ENCODE measurements at places on chromosomes 7 and 10. TPM values are rescaled to one million over a fixed set of nuclear protein-coding genes. Genes with fewer than 3 reads are reported as not detected.

The CUTC gene
- 18.6 TPM for total RNA-seq

The KLF14 gene
- total RNA-seq = not detected

The UCMA gene
- total RNA-seq = not detected

- H3K4me3 ChIP-seq = no peak overlapping the region
- peaks cover 8% of the 10 kb centered on the region for H3K27me3 ChIP-seq
- H3K4me1 ChIP-seq = peaks cover 28% of the 10 kb centered on the region
- no peak for DNase-seq
Measured at GRCh38 chr10:45420453-45421192, 46.6 kb downstream of the ALOX5 start.

DNA sequence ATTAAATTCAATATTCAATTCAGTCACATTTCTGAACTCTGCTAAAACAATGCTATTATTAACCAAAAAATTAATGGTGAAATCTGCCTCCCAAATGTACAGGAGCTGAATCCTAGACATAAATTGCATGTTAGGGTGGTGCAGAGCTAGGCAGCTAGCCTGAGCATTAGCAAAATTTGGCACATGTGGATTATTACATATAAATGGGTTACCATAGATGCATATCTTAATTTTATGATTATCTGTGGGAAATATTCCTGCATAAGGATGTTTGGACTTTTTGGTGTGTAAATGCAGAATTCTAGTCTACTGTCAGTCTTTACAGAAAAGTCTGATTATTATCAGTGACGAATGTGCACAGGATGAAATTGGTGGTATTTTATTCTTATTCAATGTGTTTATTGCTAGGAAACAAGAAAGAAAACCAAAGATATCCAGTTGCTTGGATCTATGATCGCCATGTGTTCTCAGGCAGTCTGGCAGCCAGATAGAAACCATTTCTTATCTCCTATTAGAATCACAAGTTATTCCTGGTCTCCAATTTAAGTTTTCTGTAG, 150.7 kb downstream of the POU6F2 start:
- H3K27ac ChIP-seq = no peak overlapping the region
- peaks cover 12% of the 10 kb centered on the region for H3K27me3 ChIP-seq
- DNase-seq = no peak
- H3K36me3 ChIP-seq = no peaks in the 10 kb centered on the region

GRCh38 chr7:83457022-83457892, 191.7 kb downstream of the SEMA3E start:
- no peak overlapping the region for H3K4me3 ChIP-seq
- no peaks in the 10 kb centered on the region for H3K4me1 ChIP-seq
- H3K27me3 ChIP-seq = no peaks in the 10 kb centered on the region
- H3K27ac ChIP-seq = no peak overlapping the region
- DNase-seq = no peak

- H3K36me3 ChIP-seq = peaks cover 10% of the 10 kb centered on the region
- no peak overlapping the region for H3K27ac ChIP-seq
- no peaks in the 10 kb centered on the region for H3K4me1 ChIP-seq
- DNase-seq = no peak
- no peaks in the 10 kb centered on the region for H3K27me3 ChIP-seq
Measured at GRCh38 chr10:120883071-120883470, 31.9 kb downstream of the WDR11 start.

- H3K4me1 ChIP-seq = no peaks in the 10 kb centered on the region
- H3K27me3 ChIP-seq = no peaks in the 10 kb centered on the region
- no peaks in the 10 kb centered on the region for H3K36me3 ChIP-seq
- DNase-seq = no peak
- no peak overlapping the region for H3K4me3 ChIP-seq
- no peak overlapping the region for H3K27ac ChIP-seq
Measured at GRCh38 chr10:84783386-84783785, 455.0 kb downstream of the CCSER2 start.

DNA sequence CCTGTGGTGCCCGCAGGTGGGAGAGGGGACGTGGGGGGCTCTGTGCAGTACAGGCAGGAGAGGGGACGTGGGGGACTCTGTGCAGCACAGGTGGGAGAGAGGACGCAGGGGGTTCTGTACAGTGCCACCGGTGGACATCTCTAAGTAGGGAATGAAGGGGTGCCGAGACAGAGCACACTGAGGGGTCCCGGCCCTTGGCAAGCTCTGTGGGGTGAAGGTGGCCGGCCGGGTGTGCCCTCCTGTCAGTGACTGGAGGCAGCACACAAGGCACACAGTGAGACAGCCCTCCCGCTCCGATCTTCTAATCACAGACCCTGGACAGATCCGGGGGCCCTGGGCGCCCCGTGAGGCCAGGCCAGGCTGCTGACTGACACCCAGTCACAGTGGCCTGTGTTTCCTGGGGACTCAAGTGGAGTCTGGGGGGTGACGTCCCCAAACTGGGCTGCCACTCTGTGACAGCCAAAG, 11.2 kb downstream of the GPR146 start:
- peaks cover 89% of the 10 kb centered on the region for H3K4me1 ChIP-seq
- H3K27me3 ChIP-seq = no peaks in the 10 kb centered on the region
- H3K4me3 ChIP-seq = peak overlapping the region; percentile 11
- peaks cover 6% of the 10 kb centered on the region for H3K36me3 ChIP-seq

- no peak for DNase-seq
- no peaks in the 10 kb centered on the region for H3K36me3 ChIP-seq
- H3K4me1 ChIP-seq = peaks cover under 1% of the 10 kb centered on the region
- H3K27me3 ChIP-seq = peaks cover 6% of the 10 kb centered on the region
Measured at GRCh38 chr7:143905509-143905908, 3.5 kb upstream of the TCAF1 start.

GRCh38 chr10:70874061-70874460, 14.3 kb downstream of the PCBD1 start:
- H3K27ac ChIP-seq = no peak overlapping the region
- no peaks in the 10 kb centered on the region for H3K36me3 ChIP-seq

DNA sequence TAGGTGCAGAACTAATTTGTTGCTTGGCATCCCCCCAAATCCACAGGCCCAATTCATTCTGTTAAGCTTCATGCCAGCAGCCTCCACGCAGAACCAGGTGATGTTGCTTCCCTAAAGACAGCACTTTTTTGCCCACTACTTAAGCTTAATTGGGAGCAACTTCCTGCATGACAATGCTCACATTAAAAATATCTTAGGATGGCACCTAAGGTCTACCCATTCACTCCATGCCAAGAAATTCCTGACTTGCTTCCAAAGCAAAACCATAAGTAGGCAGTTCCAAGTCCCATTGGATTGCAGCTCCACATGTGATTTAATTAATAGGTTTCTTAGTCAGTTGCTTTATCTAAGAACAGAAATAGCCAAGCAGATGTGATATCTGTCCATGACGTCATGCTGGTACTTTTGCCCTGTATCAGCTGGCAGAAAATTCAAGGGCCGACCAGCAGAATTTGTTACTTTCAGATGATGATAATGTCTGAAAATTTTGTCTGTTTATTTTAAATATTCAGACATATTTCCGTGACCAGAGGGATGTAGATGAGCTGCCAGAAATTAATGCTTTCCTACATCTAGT, 325.5 kb downstream of the LHFPL3 start:
- no peak overlapping the region for H3K4me3 ChIP-seq
- H3K27me3 ChIP-seq = no peaks in the 10 kb centered on the region
- H3K4me1 ChIP-seq = no peaks in the 10 kb centered on the region
- no peak for DNase-seq
- no peaks in the 10 kb centered on the region for H3K36me3 ChIP-seq
- no peak overlapping the region for H3K27ac ChIP-seq

DNA sequence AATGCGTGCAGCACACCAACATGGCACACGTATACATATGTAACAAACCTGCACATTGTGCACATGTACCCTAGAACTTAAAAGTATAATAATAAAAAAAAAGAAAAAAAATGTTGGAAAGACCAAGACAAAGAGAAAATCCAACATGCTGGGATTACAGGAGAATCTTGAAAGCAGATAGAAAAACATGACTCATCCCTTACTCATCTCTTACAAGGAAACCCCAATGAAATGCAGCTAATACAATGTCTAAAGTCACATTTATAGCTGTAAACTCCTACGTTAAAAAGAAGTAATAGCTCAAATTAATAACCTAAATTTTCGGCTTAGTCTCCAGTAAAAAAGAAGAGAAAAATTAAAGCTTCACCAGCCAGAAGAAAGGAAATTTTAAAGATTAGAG, 47.5 kb upstream of the DGKB start:
- no peaks in the 10 kb centered on the region for H3K27me3 ChIP-seq
- DNase-seq = no peak
- H3K36me3 ChIP-seq = no peaks in the 10 kb centered on the region
- H3K27ac ChIP-seq = no peak overlapping the region
- H3K4me1 ChIP-seq = no peaks in the 10 kb centered on the region
- H3K4me3 ChIP-seq = no peak overlapping the region

- H3K4me1 ChIP-seq = peaks cover 3% of the 10 kb centered on the region
- H3K36me3 ChIP-seq = no peaks in the 10 kb centered on the region
- no peak for DNase-seq
- no peak overlapping the region for H3K4me3 ChIP-seq
- H3K27ac ChIP-seq = no peak overlapping the region
- H3K27me3 ChIP-seq = peaks cover 22% of the 10 kb centered on the region
Measured at GRCh38 chr7:135251496-135252391, 18.1 kb downstream of the STRA8 start.

- peaks cover 49% of the 10 kb centered on the region for H3K27me3 ChIP-seq
- no peaks in the 10 kb centered on the region for H3K4me1 ChIP-seq
- H3K36me3 ChIP-seq = no peaks in the 10 kb centered on the region
- H3K4me3 ChIP-seq = no peak overlapping the region
- DNase-seq = no peak
- H3K27ac ChIP-seq = no peak overlapping the region
Measured at GRCh38 chr10:103843045-103843444, 12.3 kb downstream of the SH3PXD2A start.

DNA sequence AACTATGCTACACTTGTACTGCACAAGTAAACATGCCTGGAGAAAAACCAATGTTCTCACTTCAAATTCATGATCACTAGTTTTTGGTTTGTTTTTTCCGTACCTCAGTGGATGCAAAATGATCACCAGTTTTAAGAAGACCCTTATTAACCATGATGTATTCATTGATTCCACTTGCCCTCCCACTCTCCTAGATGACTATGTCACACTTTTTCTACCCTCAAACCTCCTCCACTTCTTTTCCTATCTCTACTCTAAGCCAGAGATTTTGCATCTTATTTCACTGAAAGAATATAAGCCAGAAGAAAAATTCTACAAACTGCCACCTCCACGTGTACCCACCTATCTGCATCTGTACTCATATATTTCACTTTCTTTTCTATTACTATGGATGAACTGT, 186.2 kb upstream of the NAMPT start:
- H3K27ac ChIP-seq = no peak overlapping the region
- DNase-seq = no peak
- H3K4me1 ChIP-seq = no peaks in the 10 kb centered on the region
- H3K4me3 ChIP-seq = no peak overlapping the region
- H3K27me3 ChIP-seq = no peaks in the 10 kb centered on the region

DNA sequence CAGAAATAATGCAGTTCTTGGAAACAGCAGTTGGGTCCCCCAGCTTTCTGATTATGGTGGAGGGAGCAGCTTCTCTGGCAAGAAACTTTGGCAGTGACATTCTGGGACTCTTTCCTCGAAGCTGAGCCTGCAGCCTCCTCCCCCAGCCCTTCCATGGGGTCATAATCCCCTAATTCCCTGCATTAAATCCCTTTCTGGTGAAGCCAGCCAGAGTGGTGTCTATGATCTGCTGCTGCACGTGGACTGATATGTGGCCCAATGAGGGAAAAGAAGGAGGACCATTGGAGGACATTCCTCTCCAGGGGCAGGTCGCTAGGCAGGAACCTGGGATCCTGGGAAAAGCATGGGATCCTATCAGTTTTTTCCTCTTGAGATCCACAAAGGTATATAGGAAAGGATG, 470.5 kb downstream of the RPS24 start:
- H3K27ac ChIP-seq = no peak overlapping the region
- H3K4me3 ChIP-seq = no peak overlapping the region
- H3K27me3 ChIP-seq = peaks cover 16% of the 10 kb centered on the region
- H3K4me1 ChIP-seq = no peaks in the 10 kb centered on the region

DNA sequence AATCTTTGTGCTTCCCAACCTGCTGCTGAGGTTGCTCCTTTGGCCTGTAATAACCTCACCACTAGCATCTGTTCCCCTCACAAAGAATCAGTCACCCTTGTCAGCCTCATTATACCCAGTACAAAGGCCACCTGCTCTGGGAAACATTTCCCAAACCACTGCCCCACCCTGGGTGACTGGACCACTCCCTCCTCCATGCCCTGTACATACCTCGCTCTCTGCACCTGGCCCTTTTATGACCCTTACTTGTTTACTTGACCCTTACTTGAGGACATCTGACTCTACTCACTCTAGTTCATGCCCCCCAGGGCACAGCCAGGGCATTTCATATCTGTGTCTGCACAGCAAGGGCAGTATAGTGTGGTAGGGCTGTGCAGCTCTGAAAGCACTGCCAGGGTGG, 21.4 kb upstream of the AOC1 start:
- H3K27me3 ChIP-seq = peaks cover 20% of the 10 kb centered on the region
- no peak overlapping the region for H3K27ac ChIP-seq
- no peaks in the 10 kb centered on the region for H3K4me1 ChIP-seq
- no peak for DNase-seq
- H3K4me3 ChIP-seq = no peak overlapping the region

GRCh38 chr10:77686096-77686495, 48.5 kb upstream of the KCNMA1 start:
- H3K4me3 ChIP-seq = no peak overlapping the region
- no peak for DNase-seq
- no peaks in the 10 kb centered on the region for H3K4me1 ChIP-seq
- H3K36me3 ChIP-seq = no peaks in the 10 kb centered on the region

DNA sequence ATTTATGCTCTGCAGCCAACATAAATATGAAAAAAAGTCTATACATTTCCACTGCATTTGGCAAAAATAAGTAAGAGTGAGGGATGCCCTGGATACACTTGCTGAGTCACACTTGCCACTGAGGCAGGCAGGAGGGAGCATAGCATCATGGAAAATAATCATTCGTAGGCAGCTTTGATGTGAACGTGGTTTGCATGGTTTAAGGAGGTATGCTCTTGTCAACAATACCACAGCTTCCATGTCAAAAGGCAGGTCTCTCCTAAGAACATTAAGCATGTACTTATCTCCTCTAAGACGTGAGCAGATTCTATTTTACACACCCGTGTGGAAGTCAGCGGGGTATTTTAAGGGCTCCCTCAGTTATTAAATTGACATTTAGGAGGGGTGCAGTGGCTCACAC, 89.2 kb upstream of the WDR11 start:
- no peaks in the 10 kb centered on the region for H3K4me1 ChIP-seq
- H3K27ac ChIP-seq = no peak overlapping the region
- no peak for DNase-seq
- H3K36me3 ChIP-seq = no peaks in the 10 kb centered on the region
